Cardiac septum (tissue), 1 donor: ENCODE measurements at places on chromosomes 16 and 17.
A peak's percentile ranks its signal among the peaks of the same experiment; 100 is the strongest.

DNA sequence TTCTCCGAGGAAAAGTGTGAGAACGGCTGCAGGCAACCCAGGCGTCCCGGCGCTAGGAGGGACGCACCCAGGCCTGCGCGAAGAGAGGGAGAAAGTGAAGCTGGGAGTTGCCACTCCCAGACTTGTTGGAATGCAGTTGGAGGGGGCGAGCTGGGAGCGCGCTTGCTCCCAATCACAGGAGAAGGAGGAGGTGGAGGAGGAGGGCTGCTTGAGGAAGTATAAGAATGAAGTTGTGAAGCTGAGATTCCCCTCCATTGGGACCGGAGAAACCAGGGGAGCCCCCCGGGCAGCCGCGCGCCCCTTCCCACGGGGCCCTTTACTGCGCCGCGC, at the start of gene ERBB2:
Gene ERBB2 (plus strand): TSS at position 247 of the 330 bp plus-strand sequence. CDS start 175 bp downstream, outside the sequence.
- no peak for DNase-seq

DNA sequence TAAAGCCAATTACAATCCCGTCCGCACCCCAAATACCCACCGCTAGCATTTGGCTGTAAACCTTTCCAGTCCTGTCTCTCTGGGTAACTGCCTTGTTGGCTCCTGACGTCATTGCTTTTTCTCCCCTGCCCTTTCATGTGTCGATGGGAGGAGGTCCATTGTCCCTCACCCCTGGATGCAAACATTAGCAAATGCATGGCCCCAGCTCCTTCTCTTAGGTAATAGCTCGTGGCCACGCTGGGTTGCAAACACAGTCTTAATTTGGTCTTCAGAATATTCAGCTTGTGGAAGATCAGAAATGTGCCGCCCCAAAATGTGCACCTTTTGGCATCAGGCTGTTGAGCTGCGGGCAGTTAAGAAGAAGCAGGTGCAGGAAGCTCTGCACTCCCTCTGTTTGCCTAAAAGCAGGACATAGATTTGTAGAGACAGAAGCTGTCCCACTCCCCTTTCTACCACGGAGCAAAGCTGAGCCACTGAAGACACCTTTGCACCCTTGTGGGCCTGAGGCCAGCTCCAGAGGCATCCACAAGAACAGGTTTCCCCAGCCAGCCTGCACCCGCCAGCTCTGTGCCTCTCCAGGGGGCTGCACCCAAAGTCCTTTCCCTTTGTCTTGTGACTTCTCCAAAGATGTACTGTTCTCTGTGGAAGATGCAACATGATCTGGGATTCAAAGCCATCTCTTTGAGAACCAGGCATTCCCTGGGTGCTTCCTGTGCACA, 127.3 kb downstream of the MGAT5B start:
- DNase-seq, result peak; percentile 41

DNA sequence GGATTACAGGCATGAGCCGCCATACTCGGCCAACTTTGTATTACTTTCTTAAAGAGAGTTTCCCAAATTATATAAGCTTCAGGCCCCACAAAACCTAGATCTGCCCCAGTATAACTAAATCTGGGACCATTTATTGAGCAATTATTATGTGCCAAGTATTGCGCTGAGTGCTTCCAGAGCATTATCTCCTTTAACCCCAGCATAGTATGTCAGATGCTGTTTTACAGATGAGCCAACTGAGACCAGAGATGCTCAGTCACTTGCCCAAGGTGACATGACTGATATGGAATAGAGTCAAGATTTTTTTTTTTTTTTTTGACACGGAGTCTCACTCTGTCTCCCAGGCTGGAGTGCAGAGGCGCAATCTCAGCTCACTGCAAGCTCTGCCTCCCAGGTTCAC, 1.9 kb upstream of the ERBB2 start:
- no peak for DNase-seq

GRCh38 chr16:22161401-22161800, 905 bp upstream of the SDR42E2 start:
- DNase-seq, result no peak

DNA sequence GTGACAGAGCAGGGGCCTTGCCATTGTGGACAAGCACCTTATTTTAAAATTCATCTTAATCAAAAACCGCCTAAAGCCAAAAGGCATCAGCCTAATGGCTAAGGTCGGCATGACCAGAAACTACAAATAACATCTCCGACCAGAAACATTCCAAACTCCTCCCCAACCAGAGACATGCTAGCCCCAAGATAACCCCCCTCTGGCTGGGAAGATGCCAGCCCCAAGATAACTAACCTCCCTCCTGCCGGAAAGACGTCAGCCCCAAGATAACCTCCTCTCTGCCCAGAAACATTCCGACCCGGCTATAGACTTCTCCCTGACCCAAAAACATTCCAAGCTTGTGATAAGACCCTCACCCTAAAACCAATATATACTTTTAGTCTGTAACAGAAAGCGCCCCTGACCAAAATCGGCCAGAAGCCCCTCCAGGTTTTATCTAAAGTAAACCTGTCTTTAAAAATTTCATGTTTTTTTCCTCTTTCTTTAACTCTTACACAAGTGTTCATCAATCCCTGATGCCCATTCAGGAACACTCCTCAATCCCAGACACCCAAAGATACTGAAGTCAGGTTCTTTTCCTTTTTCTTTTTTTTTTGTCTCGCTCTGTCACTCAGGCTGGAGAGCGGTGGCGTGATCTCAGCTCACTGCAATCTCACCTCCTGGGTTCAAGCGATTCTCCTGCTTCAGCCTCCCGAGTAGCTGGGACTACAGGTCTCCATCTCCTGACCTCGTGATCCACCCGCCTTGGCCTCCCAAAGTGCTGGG, 32.7 kb downstream of the TLE7 start:
- DNase-seq, result no peak

GRCh38 chr17:66469890-66470289, 167.5 kb downstream of the PRKCA start:
- no peak for DNase-seq

DNA sequence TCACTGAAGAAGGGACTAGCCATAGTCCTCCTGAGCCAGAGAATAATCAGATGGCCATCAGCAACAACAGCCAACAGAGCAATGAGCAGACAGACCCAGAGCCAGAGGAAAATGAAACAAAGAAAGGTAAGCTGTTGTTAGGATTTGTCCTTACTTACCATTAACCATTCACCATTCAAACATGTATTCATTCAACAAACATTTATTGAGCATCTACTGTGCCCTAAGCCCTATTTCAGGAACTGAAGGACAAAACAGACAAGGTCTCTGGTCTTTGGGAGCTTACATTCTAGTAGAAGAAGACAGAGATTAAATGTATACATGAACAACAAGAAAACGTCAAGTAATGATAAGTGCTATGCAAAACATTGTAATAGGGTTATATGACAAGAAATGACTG, 19.3 kb downstream of the OGFOD1 start:
- no peak for DNase-seq

GRCh38 chr17:60585887-60586286, 14.1 kb upstream of the PPM1D start:
- DNase-seq, result no peak

DNA sequence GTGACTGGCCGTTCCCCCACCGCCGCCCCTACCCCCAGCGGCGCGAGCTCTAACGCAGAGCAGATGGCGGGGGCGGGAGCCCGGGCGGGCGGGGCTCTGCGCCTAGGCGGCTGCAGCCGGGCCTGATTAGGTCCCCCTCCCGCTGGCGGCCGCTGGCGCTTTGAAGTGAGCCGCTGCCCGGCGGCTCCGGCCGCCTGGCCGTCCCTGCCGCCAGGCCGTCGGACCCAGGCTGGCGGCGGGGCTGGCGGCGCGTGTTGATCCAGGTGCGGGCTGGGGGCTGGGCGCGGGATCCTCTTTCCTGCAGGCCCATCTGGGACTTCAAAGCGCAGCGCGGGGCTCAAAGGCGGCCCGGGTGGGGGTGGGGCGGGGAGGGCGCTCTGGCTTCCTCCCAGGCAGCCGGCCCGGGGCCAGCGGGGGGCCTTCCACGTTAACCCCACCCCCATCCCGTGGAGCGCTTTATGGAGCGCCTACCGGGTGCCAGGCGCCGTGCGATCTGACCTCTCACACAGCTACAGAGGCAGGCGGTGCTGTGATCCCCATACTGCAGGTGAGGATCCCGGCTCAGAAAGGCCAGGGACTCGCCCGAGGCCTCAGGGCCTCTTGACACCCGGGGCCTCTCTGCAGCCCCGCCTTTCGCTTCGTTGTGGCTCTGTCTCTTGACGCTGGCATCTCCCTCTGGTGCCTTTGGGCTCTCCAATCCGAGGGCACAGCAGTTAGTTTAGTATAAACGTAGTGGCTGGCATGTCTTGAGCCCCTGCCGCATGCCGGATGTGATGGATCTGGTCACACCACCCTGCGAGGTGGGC, 80.0 kb upstream of the NKD1 start:
- no peak for DNase-seq

DNA sequence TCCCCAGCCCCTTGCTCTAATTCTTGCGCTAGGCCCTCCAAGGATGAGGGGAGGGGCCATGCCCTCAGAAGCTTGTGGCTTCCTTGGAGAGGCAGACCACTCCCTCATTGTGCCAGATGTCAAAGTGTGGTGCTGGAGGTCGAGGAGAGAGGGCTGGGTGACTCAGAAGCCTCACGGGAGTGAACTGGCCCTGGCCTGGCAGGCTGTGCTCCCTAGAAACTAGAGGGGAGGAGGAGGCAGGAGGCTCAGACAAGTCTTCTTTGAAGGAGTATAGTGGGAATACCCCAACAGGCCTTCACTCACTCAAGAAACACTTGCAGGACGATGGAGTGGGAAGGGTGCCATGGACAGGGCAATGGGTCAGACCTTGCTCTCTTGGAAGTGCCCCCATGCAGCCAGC, 18.5 kb downstream of the ANKRD40 start:
- DNase-seq, result no peak

DNA sequence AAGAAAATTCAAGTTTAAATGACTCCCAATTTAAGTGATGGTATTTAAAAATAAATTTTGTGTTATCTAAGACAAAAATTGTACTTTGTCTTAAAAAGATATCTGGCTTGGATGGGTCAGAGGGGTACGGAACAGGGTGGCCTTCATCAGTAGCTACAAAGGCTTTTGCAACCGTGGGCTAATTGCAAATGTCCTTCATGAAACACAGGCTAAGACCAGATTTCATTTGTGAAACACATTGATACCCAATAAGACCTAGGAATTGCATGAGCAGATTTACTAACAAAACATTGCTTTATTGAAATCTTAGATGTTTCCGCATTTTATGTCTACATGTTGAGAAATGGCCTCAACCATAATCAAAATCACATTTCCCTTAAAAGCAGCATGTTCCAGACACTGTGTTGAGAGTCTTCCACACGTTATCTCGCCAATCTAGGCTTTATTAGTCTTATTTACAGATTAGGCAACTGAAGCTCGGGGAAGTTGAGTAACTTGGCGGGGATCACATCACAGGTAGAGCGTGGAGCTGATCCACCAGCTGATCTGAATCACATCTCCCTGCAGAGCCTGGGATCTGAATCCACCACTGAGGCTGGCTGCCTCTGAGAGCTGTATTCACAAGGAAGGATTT, 21.8 kb downstream of the FBXO39 start:
- DNase-seq, result no peak

DNA sequence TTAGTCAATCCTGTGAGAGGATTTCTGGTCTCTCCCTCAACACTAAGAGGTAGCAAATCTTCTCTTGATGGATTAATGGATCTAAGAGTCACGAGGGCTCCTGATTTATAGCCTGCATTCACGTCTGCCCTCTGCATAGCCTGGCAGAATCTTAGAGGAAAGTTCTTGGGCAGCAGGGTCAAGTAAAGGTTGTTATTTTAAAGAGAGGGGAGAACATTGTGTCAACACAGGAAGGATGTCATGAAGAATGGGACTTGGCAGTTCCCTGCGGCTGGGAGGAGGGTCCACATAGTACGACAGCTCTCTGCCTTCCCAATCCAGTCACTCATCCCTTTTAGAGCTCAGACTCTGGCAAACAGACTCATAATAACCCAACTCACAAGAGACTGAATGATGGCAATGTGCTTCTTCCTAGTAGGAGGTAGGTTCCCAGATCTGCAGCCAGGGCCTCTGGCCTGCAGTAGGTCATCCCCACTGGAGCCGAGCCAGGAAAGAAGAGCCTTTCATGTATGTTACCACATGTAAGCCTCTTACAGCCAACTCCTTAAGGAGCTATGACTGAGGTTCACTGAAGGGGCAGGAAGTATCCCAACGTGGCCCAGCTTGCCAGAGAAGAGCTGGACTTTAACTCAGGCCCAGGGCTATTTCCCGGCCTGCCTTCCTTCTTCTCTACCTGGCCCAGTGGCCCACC, 25.4 kb upstream of the RPTOR start:
- no peak for DNase-seq

GRCh38 chr16:30777591-30778297, 9.3 kb downstream of the ZNF629 start:
- DNase-seq, result no peak

GRCh38 chr17:45844695-45845375, at the start of gene SPPL2C:
Gene SPPL2C (plus strand): TSS chr17:45844881. CDS start chr17:45844907, 26 bp downstream.
- no peak for DNase-seq
